ENCODE measurements at places on chromosomes 11 and 22.

GRCh38 chr22:30452861-30453260, 19.0 kb downstream of the SEC14L3 start:
- no peaks in the 10 kb centered on the region for H3K27me3 ChIP-seq
- H3K4me3 ChIP-seq = no peak overlapping the region
- DNase-seq = no peak
- no peaks in the 10 kb centered on the region for H3K4me1 ChIP-seq

GRCh38 chr11:132844956-132845696, 687.2 kb downstream of the OPCML start:
- H3K4me1 ChIP-seq = no peaks in the 10 kb centered on the region
- no peaks in the 10 kb centered on the region for H3K36me3 ChIP-seq
- no peak overlapping the region for H3K4me3 ChIP-seq
- no peak overlapping the region for H3K27ac ChIP-seq

DNA sequence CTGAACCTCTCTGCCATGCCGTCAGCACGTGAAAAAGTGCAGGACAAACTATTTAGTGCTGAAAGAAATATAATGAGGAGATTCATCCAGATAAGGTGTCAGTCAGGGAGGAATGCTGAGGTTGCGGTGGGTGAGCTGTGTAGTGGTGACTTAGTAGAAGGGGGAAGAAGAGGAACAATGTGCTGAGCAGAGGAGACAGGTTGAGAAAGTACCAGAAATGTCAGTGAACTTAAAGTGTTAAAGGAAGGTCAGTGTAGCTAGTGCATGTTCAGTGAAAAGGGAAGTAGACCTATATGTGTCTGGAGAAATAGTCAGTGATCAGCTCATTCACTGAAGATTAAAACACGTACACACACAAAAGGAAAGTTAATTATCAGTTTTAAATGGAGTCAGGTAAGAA, 237.6 kb upstream of the CCDC179 start:
- H3K27ac ChIP-seq = no peak overlapping the region
- no peaks in the 10 kb centered on the region for H3K27me3 ChIP-seq
- H3K4me1 ChIP-seq = no peaks in the 10 kb centered on the region
- no peaks in the 10 kb centered on the region for H3K36me3 ChIP-seq

GRCh38 chr22:30175690-30176288, 70.8 kb downstream of the LIF start:
- no peak overlapping the region for H3K27ac ChIP-seq
- no peaks in the 10 kb centered on the region for H3K36me3 ChIP-seq
- H3K27me3 ChIP-seq = no peaks in the 10 kb centered on the region
- no peak for DNase-seq
- H3K4me1 ChIP-seq = peaks cover 11% of the 10 kb centered on the region

- H3K27ac ChIP-seq = no peak overlapping the region
- H3K4me1 ChIP-seq = peaks cover 25% of the 10 kb centered on the region
- H3K27me3 ChIP-seq = no peaks in the 10 kb centered on the region
- no peaks in the 10 kb centered on the region for H3K36me3 ChIP-seq
Measured at GRCh38 chr11:119062779-119063178, 4.8 kb upstream of the VPS11 start.

DNA sequence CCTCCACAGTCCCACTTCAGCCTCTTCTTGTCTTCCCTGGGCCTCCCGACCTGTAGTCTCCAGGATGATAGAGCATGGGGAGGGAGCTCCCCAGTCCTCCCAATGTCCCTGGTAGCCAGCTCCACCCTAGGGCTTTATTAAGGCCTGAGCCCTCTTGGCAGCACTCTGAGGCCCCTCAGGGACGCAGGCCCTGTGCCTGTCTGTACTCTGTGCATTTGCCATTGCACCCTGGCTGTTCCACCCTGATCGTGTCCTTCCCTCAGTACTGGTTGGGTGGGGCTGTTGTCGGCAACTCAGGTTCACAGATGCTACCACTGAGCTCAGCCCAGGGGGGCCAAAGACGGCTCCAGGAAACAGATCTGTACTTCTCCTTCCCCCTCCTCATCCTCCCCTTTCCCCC, 7.2 kb downstream of the SSTR3 start:
- H3K36me3 ChIP-seq = no peaks in the 10 kb centered on the region
- peaks cover 18% of the 10 kb centered on the region for H3K4me1 ChIP-seq
- H3K27me3 ChIP-seq = no peaks in the 10 kb centered on the region
- DNase-seq = no peak
- H3K27ac ChIP-seq = no peak overlapping the region

- DNase-seq = no peak
- H3K27ac ChIP-seq = no peak overlapping the region
- H3K27me3 ChIP-seq = no peaks in the 10 kb centered on the region
- H3K4me1 ChIP-seq = no peaks in the 10 kb centered on the region
Measured at GRCh38 chr22:35418088-35418487, 18.1 kb downstream of the MCM5 start.

- no peak overlapping the region for H3K27ac ChIP-seq
Measured at GRCh38 chr11:14902650-14903350, 10.8 kb upstream of the CYP2R1 start.

DNA sequence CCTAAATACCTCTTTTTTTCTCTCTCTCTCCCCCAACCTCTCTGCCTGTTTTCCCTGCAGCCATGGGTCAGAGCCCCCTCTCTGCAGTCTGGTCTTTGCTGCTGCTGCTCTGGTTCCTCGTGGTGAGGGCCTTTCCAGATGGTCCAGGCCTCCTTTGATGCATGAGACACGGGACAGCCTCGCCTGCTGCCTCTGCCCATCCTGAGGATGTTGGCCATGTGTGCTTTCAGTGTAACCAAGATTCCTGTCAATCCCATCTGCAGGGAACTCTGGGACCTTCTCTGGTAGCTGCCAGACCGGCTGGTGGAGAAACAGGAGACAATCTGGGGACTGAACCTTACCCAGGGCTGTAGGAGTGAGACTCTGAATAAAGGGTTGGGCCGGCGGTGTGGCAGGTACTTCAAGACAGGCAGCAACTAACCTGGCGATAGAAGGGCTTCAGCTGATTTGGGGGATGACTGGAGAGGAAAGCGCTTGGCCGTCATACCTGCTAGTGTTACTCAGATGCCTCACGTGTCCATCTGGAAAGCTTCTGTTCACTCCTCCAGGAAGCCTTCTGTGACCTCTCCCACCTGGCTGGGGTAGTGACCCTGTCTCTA, 7.1 kb downstream of the CHRNA10 start:
- no peak for DNase-seq
- no peak overlapping the region for H3K4me3 ChIP-seq
- no peaks in the 10 kb centered on the region for H3K27me3 ChIP-seq
- H3K27ac ChIP-seq = no peak overlapping the region
- no peaks in the 10 kb centered on the region for H3K4me1 ChIP-seq
- peaks cover 16% of the 10 kb centered on the region for H3K36me3 ChIP-seq

GRCh38 chr11:76734456-76735420, 48.4 kb upstream of the TSKU start:
- H3K4me3 ChIP-seq = no peak overlapping the region
- H3K36me3 ChIP-seq = no peaks in the 10 kb centered on the region
- H3K27me3 ChIP-seq = no peaks in the 10 kb centered on the region
- H3K27ac ChIP-seq = no peak overlapping the region
- no peak for DNase-seq

DNA sequence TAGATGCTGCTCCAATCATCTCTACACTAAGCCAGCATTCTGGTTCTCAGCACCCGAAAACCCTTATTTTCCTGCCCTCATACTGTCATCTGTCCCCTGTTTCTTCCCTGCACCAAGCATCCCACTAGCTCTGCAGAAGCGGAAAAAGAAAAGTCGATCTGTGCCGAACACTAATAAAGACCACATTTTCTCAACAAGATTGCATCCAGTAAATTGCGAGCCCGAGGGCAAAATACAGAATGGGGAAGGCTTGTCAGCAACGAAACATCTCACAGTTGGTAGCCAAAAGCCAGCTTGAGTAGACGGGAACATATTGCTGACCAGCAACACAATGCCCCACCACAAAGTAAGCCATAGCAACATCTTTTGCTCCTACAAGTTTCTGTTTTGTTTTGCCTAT, 227.4 kb downstream of the CADM1 start:
- H3K27ac ChIP-seq = no peak overlapping the region
- no peak for DNase-seq
- H3K27me3 ChIP-seq = peaks cover 8% of the 10 kb centered on the region
- no peak overlapping the region for H3K4me3 ChIP-seq
- no peaks in the 10 kb centered on the region for H3K4me1 ChIP-seq

DNA sequence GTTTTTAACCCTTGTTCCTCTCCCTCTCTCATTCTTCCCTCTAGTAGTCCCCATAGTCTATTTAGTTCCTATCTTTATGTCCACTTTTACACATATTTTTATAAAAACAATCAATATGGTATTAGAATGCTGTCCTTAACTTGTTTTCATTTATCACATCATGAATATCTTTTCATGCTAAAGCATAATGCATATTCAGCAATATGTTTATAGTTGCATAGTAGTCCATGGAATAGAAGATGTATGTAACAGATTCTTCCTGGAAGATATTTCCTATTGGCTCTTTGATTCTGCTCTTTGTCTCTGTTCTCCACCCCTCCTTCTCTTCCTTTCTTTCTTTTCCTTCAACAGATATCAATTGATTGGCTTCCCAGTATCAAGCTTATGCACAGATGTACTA, 1047.1 kb upstream of the TENM4 start:
- H3K4me3 ChIP-seq = no peak overlapping the region
- no peaks in the 10 kb centered on the region for H3K4me1 ChIP-seq
- H3K27me3 ChIP-seq = no peaks in the 10 kb centered on the region
- H3K27ac ChIP-seq = no peak overlapping the region
- no peaks in the 10 kb centered on the region for H3K36me3 ChIP-seq
- no peak for DNase-seq

DNA sequence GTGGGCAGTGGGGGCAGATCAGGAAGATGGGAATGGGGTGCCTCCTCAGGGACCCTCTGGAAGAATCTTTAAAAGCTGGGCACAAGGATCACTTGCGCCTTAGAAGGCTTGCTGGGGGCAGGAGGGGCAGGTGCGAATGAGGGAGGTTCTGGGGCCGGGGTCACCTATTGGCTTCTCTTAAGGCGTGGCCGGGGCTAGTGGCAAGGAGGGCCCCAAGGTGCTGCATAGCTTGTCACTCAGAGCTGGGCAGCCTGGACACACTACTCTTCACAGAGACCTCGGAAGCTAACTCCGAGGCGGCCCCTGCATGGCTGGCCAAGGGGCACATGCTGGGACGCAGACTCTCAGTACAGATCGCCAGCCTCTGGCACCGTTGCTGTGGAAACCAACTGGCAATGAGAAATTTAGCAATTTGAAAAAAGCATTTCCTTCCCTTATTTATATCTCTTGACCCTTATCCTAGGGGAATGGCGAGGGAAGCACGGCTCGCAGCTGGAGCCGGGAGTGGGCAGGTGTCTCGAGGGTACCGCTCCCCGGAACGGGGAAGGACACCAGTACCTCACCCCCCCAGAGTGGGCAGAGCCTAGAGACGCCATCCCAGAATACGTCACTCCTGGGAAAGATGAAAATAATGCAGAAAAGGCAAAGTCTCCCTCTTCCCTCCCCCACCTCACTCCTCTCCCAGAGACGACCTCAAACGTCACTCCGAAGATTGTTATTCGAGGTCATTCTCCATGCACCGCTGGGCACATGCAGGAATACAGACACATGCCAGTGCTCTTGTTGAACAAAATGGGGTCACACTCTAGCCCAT, 188.1 kb downstream of the CTTN start:
- H3K4me1 ChIP-seq = no peaks in the 10 kb centered on the region
- no peaks in the 10 kb centered on the region for H3K27me3 ChIP-seq
- H3K4me3 ChIP-seq = no peak overlapping the region
- no peak overlapping the region for H3K27ac ChIP-seq
- DNase-seq = no peak

Data from CD4-positive, CD25-positive, alpha-beta regulatory T cell (primary cell).